ENCODE measurements at places on chromosomes 1 and 21.
A peak's percentile ranks its signal among the peaks of the same experiment; 100 is the strongest.

DNA sequence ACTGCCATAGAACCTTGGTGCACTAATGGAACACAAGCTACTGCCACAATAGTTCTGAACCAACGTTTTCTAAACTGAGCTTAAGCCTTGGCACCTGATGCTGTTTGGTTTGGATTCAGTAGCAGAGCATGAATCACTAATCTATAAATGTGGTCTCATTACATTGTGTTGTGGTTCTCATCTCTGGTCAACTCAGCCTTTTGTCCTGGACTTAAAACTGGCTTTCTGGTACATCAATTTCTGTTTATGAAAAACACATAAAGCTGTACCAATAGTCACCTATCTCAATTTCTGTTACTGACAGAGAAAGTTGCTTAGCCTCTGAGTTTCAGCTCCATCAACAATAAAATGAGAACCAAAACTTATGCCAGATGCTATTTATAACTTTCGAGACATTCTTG is 197.5 kb upstream of the KIAA0040 start:
- no peak for DNase-seq

DNA sequence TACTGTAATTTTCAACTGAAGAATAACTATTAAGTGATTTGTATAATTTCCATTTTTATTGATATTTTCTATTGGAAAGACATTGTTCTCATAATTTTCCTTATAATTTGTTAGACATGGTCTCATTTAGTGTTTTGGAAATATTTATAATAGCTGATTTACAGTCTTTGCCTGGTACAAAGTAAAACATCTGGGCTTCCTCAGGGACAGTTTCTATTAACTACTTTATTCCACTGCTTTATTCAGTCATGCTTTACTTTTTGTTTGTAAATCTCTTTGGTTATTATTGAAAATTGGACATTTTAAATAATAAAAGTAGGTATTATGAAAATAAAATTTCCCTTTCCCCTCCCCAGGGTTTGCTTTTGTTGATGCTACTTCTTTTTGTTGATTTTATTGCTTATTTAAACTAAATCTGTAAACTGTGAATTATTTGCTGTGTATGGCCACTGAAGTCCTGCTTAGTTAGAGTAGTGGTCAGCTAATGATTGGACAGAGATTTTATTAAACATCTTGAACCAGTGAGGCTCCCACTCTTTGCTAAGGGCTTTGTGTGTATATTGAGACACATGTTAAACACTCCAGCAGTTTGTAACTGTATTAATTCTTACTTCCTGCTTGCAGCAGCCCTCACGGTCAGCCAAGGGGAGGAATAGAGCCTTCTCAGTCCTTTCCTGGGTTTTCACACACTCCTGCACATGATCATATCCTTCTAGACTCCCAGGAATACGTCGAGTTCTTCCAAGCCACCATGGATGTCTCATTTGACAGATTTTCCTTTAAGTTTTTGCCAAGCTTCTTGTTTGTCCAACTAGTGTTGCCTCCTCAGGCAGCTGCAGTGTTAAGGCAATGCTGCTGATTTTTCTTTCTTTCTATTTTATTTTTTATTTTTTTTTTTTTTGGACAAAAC is 994.6 kb upstream of the PRMT6 start:
- DNase-seq: no peak

- no peak for DNase-seq
Observed at GRCh38 chr1:211194826-211195225, 60.9 kb upstream of the KCNH1 start.

- DNase-seq: no peak
Observed at GRCh38 chr1:59903141-59903754, 23.3 kb downstream of the CYP2J2 start.

GRCh38 chr1:203526130-203526529 is 32.2 kb downstream of the OPTC start:
- peak; percentile 62 for DNase-seq

DNA sequence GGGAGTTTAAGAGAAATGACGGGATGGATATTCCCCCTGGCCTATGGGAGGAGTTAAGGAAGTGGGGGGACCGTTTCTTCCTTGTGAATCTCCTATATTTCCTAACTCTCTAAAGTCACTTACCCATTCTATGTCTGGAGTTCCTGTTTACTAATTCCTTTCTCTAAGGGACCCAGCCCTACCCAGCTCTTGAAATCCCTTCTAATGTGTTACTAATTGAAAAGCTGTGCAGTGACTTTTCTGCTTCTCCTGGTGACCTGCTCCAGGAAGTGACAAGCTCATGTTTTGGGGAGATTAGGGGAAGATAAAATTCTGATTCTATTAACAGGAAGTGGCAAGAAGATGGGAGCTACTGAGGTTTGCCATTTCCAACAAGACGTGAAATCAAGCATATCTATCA is 4.0 kb upstream of the SAMSN1 start:
- DNase-seq: peak; percentile 38

DNA sequence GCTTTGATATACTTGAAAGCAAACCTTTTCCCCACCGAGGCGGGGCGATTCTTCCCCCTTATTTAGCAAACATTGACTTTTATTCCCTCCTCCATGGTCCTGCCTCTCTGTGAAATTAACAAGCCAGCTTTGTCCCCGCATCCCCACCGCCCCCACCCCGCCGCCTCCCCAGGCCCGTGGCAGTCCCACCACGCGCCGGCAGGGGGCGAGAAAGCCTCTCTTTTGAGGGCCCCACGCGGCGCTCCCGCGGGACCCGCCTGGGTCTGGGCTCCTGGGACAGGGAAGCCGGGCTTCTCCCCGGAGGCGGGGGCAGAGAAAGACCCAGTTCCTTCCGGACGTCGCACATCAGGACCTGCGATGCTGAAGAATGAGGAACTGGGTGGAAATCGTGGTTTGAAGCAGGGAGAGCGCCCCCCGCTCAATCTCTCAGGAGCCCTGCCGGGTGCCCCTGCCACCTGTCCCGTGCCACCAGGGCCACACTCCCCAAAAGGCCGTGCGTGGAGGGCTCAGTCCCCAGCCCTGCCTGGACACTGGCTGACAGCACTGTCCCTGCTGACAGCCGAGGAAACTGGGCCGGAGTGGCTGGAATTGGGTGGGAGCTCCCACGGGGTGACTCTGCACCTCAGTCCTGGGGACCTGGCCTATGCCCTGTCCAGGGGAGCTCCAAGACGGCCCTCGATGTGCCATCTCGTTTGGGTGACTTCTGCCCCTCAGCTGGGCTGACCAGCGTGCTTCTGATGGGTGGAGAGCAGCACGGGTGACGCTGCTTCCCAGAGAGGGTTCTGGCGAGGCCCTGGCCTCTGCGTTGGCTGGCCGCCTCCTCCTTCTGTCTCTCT is 8.6 kb upstream of the ACTRT2 start:
- peak; percentile 31 for DNase-seq

- DNase-seq: no peak
Observed at GRCh38 chr1:202959276-202959620, 1.1 kb upstream of the ADIPOR1 start.
